CD4-positive, alpha-beta T cell treated with Interleukin-21 for 1 hour (primary cell): ENCODE measurements at places on chromosomes 3 and 15.

- DNase-seq: no peak
These were observed 141.0 kb upstream of the ARHGEF26 start for GRCh38 chr3:153980252-153980590.

- DNase-seq: peak; percentile 75
These were observed 741.0 kb upstream of the CBLB start for GRCh38 chr3:106609666-106610301.

DNA sequence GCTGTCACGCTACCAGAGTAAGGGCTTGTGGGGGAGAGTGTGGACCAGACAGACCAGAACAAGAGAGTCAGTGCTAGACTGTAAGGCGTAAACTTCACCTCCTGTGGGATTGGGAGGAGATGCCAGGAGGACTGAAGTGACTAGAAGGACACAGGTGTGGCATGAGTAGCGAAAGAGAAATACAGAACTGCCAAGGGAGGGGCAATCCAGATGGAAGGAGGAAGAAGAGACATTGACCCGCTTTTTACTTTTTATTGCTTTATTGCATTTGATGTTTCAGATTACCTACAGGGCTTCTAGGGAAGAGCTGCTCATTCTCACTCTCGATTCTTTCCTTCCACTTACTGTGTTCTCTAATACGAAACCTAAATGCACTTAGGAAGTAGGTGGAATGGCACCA, 2.1 kb downstream of the POGLUT1 start:
- DNase-seq: no peak

- no peak for DNase-seq
These were observed 176.1 kb upstream of the CDIN1 start for GRCh38 chr15:36403351-36403750.

DNA sequence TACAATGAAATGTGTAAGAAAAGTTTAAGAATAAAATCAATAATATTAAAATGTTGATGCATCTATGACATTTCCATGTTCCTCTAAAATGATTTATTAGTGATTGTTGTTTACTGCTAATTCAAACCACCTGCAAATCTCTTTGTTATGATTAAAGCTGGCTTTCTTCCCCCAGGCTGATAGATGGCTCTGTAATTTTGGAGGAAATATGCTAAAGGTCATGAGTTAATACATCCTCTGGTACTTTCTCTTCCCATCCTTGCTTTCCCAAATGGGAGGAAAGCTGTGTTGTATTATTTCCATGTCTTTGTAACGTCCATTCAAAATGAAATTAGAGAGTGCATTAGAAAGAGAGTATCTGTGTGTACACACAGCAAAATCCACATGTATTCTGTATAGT, 139.5 kb upstream of the TMCO5A start:
- no peak for DNase-seq
